Esophagus squamous epithelium (tissue), 5 donors: ENCODE measurements at places on chromosomes 2 and 18.

DNA sequence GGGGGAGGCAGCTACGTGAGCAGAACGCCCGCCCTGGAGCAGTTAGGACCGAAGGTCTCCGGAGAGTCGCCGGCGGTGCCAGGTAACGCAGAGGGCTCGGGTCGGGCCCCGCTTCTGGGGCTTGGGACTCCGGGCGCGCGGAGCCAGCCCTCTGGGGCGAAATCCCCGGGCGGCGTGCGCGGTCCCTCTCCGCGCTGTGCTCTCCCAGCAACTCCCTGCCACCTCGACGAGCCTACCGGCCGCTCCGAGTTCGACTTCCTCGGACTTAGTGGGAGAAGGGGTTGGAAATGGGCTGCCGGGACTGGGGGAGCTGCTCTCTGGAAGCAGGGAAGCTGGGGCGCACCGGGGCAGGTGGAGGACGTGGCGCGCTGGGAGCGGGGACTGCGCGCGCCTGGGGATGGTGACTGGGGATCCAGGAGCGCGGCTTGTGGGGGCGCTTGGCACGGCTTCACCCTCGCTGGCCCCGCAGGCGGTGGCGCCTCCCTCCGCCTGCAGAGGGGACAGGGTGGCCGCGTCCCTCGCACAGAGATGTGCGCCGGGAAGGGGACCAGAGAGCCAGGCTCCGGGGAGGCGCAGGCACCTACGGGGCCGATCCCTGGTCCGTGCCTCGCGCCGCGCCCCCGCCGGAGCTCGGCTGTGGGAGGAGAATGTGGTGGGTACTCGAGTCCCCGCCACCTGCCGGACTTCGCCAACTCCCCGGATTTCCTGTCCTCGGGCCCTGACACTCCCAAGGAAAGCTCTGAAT is 688 bp downstream of the CDH20 start:
- no peak for DNase-seq

- DNase-seq, result no peak
Observed at GRCh38 chr18:47831351-47831750, 99.1 kb downstream of the SMAD2 start.

DNA sequence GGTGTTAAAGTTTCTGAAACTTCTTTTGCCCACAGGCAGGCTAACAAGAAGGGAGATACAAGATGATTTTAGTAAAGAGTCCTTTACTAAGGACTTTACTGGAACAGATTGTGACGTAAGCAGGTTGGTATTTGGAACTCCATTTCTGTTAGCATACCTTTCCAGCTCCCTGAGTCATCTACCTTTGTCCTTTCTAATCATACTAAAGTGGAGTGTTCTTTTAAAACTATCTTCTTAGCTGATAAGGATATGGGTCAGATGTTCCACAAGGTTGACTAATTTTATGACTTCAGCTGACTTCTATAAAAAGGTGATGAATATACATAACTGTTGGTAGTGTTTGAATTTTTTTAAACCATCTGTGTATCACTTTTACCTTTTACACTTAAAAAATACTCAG is 21.1 kb downstream of the UGP2 start:
- DNase-seq, result no peak

DNA sequence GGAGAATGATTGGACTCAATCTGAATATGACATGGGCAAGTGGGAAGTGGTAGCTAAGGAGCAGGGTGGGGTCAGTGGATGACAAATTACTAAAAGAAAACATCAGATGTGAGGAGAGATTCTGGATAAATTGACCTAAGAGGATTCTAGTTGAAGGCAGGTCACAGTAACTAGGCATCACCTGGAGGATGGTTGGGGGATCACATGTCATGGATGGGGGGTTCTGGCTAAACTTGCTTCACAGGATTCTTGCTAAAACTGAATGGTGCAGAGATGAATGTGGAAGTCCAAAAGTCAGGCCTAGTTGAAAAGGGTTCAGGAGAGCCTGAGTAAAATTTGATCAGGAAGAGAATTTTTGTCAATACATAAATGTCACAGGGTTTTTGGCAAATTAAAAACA is 18.3 kb downstream of the CLHC1 start:
- DNase-seq, result no peak

- DNase-seq, result no peak
Observed at GRCh38 chr2:148876202-148876594, 1.2 kb downstream of the KIF5C start.

- no peak for DNase-seq
Observed at GRCh38 chr2:150520887-150521664, 33.6 kb upstream of the RND3 start.

- no peak for DNase-seq
Observed at GRCh38 chr2:62254424-62255266, 58.7 kb downstream of the B3GNT2 start.

DNA sequence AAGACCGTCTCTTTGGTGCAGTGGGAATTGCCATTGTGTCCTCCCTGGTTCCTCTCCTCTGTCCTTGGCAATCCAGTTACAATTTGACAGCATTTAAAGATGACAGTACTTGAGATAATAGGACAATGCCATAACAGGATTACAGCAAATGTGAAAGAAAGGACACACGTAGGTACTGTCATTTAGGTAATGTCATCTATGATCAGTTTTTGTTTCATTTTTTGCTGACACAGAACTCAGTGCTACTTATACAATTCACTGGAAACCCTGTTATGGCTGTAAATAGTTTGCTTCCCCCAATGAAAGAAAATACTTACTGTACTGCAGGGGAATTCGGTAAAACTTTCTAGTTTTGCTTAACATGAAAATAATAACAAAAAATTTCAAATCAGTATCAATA is 65.2 kb downstream of the BCL11A start:
- no peak for DNase-seq

DNA sequence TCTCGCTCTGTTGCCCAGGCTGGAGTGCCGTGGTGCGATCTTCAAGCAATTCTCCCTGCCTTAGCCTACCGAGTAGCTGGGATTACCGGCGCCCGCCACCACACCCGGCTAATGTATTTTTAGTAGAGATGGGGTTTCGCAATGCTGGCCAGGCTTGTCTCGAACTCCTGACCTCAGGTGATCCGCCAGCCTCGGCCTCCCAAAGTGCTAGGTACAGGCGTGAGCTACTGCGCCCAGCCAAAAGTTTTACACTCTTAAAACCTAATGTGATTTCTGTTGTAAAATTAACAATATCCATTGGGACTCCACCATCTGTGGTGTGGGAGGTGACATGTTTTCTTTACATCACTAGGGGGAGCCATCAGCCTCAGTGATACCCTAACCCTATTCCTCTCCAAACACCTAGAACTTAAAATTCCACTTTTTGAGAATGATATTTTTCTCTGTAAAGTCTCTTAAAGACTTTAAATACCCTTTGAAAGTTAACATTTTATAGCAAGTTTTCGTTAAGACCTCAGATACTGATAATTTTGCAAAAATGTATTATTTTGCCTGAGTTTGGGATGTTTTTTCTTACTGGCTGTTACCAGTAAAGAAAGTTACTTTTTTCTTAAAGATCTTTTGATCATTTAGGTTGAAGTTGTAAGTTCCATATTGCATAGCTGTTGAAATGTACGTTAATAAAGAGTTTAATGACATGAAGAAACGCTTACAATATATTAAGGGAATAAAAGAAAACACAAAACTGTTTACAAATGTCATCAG is 11.6 kb upstream of the EIF2AK2 start:
- no peak for DNase-seq
